ENCODE measurements at places on chromosomes 7 and 10. TPM values are rescaled to one million over a fixed set of nuclear protein-coding genes. Genes with fewer than 3 reads are reported as not detected.

- DNase-seq, result no peak
Observed at GRCh38 chr10:70974351-70974901, 86.1 kb upstream of the PCBD1 start.

DNA sequence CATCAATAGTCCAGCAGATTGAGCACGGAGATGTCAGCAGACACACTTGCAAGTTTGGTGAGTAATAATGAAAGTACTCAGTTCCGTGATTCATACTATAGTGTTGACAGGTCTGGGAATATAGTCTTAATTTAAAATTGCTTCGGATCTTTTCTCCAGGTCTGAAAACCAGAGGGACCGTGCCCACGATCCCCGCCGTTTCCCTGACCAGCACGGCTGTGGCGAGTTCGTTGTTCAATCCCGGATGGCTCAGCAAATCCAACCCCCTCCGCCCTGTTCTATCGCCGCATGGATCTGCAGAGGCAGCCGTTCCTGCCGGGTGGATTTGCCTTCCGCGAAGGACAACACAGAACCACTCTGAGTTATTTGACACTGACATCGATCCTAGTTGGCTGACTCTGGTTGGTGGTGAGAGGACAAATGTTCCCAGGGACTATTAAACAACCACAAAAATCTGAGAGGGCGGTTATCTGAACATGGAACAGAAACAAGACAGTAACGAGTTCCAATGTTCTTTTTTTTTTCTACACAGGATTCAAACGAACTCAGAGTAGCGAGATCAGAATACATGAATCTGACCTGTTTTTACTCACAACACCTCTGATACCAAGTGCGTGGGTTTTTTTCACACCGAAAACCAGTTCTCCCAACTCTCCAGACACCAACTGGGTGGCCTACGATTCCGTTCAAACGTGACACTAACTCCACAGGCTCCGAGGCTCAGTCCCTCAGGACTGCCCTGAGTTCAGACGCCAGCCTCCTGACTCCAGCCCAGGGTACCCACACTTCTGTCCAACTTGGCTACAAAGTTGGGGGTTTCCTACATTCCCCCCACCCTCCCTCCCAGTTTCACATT lies 52.7 kb downstream of the RBM17 start:
- DNase-seq, result peak; percentile 20

DNA sequence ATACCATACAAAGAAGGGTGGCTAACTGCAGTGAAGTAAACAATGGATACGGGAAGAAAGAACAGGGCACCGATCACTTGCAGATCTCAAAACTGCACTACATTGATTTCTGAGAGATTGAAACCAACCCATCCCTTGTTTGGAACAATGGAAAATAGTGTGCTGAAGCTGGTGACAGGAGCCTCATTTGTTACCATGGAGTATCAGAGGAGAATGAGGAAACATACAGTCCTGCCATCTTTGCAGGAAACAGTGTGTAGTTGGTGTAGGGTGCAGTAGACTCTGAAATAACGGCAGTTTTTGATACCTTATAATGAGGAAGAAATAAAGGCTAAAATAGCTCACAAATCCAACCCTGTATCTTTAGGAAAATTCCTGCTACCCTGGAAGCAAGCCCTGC lies 118.5 kb downstream of the ARHGAP21 start:
- no peak for DNase-seq

GRCh38 chr7:3951316-3952055 lies 650.4 kb downstream of the SDK1 start:
- DNase-seq, result no peak

DNA sequence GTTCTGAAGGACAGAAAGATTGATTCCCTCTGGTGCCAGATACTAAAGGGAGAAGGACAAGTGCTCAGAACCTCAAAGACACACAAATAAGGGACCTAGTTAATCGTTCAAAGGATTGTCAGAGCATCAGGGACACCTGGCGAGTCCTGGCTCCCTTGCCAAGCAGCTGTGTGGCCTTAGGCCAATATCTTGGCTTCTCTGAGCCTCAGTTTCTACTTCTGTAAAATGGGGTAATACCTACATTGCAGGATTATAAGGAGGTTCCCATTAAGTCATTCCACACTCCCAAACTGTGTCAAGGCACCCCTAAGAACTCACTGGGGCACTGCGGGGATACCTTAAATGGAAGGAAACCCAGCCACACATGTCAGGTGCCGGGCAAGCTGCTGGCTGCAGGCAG lies 29.4 kb downstream of the DRGX start:
- no peak for DNase-seq

- no peak for DNase-seq
Observed at GRCh38 chr7:108136191-108136688, 6.1 kb upstream of the LAMB4 start.

GRCh38 chr10:114336823-114337509 lies 67.3 kb downstream of the AFAP1L2 start:
- DNase-seq, result no peak

The TMEM176A gene
- not detected for polyA plus RNA-seq

The BRAT1 gene
- polyA plus RNA-seq, result 19.2 TPM

The FAM221A gene
- 1.8 TPM for polyA plus RNA-seq

The POM121 gene
- 23.0 TPM for polyA plus RNA-seq

The OGDHL gene
- polyA plus RNA-seq, result not detected

The SMKR1 gene
- polyA plus RNA-seq, result 18.1 TPM

The PPP1R17 gene
- not detected for polyA plus RNA-seq

The GPR26 gene
- polyA plus RNA-seq, result not detected

The PCLO gene
- not detected for polyA plus RNA-seq
